ENCODE measurements at places on chromosomes 4 and X.

GRCh38 chr4:36979533-36979932 lies 265.0 kb upstream of the NWD2 start:
- DNase-seq, result no peak

DNA sequence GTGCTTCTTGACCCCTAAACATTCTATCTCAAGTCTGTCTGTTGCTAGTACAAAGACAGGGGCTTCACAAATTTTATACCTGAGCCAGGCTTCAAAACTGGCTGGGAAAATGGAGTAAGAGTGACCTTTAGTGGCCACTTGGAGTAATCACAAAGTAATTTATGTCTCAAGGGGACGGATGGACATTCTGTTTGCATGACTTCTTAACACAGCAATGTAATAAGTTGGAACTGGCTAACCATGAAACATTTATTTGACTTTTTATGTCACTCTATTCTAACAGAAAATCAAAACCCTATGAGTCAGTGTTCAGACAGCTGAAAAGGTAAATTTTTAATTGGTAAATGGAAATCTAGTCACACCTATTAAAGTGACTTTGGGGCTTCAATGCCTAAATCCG lies 600.6 kb downstream of the ANKRD50 start:
- DNase-seq, result peak; percentile 76

DNA sequence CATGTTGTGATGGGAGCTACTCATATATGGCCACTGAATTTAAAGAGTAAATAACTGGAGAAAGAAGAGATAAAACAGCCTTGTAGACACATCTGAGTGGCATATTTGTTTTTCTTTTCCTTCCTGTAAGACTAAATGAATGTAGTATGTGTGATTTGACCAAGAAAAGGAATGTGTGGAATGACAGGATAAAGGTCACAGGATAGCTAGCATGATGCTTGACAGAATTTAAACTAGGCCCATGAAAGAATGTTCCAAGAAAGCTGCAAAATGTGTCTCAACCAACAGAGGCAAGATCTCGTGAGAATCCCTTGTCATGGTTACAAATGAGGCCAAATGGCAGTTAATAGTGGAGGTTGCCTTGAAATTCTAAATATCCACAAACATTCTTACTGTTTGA lies 137.0 kb downstream of the KCNIP4 start:
- DNase-seq, result no peak

DNA sequence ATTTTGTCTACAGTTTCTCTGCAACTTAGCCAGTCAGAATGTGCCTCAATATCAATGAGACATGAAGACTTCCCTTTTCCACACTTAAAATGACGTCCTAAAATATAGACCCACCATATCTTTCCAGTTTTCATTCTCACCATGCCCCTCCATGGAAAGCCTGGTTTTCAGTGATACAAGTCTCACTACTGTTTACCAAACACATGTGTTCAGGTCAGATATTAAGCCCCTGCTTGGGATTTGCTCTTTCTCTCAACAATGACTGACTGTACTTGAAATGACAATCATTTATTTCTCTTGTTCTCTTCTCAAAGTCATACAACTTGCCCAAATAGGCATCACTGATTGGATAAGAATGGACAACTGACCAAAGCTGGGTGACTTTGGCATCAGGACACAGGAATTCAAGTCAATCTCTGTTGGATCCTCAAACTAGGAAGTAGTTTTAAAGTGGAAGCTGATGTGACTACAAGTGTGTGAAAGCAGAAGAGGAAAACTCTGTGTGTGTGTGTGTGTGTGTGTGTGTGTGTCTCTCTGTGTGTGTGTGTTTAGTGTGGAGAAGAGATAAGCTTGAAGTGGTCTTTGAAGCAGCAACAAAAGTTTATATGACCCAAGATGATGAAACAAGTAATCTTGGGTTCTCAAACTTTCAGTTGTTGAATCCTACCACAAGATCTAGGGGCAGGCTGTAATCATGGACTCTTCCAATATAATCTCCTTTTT lies 217.4 kb upstream of the FGF13 start:
- no peak for DNase-seq

- DNase-seq, result no peak
Observed at GRCh38 chr4:36394352-36394903, 113.0 kb downstream of the DTHD1 start.

Measured in neuronal stem cell (in vitro differentiated cells).